ENCODE measurements at places on chromosomes 6 and 20. TPM values are rescaled to one million over a fixed set of nuclear protein-coding genes. Genes with fewer than 3 reads are reported as not detected.

DNA sequence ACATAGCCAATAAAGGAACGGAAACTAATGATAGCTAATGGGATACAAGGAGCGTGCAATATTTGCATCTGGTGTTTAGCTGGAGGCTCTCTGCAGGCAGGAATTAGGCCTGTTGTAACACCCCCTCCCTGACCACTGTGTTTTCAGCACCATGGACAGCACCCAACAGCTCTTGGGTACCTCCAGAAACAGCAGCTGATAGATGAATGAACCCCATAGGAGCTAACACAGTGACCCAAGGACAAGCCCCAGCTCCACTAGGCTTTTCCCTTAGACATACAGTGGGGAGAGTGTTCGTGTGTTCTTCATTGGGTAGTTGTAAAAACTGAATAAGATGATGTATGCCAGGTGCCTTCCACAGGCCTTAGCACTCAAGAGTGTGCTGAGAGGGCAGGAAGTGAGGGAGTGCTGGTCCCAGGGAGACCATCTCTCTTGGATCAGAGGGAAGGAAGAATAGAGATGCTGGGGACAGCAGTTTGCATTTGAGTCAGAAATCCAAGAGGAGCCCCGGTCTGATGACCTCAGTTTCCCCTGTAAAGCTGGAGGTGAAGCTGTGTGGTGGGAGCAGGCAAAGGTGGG lies 161.3 kb downstream of the PHACTR3 start:
- H3K27me3 ChIP-seq, result peaks cover 2% of the 10 kb centered on the region
- no peaks in the 10 kb centered on the region for H3K4me1 ChIP-seq
- no peaks in the 10 kb centered on the region for H3K36me3 ChIP-seq
- no peak for DNase-seq

FAM110A gene
- polyA plus RNA-seq, result 13.8 TPM

- DNase-seq, result no peak
- H3K27ac ChIP-seq, result no peak overlapping the region
- H3K4me3 ChIP-seq, result no peak overlapping the region
- H3K36me3 ChIP-seq, result peaks cover 5% of the 10 kb centered on the region
- no peaks in the 10 kb centered on the region for H3K27me3 ChIP-seq
These were observed 438.2 kb downstream of the CD83 start for GRCh38 chr6:14555804-14556203.

SOX4 gene
- 1.7 TPM for polyA plus RNA-seq

GRCh38 chr6:107550241-107550840 lies 60.4 kb downstream of the SOBP start:
- H3K4me3 ChIP-seq, result no peak overlapping the region
- no peaks in the 10 kb centered on the region for H3K36me3 ChIP-seq
- H3K4me1 ChIP-seq, result no peaks in the 10 kb centered on the region
- no peak for DNase-seq
- peaks cover 2% of the 10 kb centered on the region for H3K27me3 ChIP-seq

Data from immature natural killer cell (primary cell).